ENCODE measurements at places on chromosomes 12 and 14.

GRCh38 chr12:15520083-15520482 lies 197.8 kb downstream of the PTPRO start:
- DNase-seq = no peak

GRCh38 chr14:100306998-100307765 lies 938 bp upstream of the SLC25A29 start:
- DNase-seq = peak; percentile 54

DNA sequence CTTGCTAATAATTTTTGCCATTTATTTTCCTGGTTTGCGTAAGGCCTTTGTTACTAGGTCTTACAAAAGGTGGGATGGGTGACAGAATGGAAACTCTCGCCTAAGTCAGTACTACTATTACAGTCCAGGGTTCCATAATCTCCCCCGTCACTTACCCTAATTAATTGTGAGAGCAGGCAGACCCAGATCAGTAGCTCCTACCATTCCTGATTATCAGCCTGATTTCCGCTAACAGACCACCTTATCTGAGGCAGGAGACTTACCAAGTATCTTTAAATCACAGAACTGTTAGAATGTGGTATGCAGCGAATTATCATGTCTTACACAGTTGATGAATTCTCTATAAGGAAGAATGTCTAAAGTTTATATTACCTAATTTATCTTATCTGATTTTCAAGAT lies 234.7 kb downstream of the FOXN3 start:
- DNase-seq = no peak

GRCh38 chr12:10571141-10571540 lies 42.3 kb downstream of the MAGOHB start:
- no peak for DNase-seq

- no peak for DNase-seq
Observed at GRCh38 chr14:74018174-74018585, 908 bp downstream of the ENTPD5 start.

GRCh38 chr12:95532851-95533250 lies 18.4 kb downstream of the USP44 start:
- DNase-seq = no peak

DNA sequence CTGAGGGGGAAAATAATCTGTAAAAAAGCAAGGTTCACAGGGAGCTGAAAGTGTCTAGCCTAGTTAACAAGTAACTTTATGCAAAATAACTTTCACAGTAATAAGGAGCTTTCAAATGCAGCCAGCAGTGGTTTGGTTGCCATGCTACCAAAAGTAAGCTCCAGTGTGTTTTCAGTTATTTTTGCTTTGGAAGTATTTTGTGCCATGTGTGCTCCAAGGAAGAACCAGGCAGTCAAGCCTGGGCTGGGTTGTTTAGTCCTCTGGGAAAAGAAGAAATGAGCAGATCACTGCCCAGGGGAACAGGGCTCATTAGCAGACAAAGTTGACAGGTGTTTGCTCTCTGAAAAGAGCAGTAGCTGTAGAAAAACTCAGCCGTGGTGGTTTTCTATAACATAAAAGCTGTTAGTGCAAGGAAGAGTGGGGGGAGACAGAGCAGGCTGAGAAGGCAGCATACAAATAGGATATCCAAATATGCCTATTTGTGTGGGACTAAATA lies 92.8 kb upstream of the TMTC2 start:
- DNase-seq = peak; percentile 21

- DNase-seq = peak; percentile 42
Observed at GRCh38 chr14:65650826-65651225, 238.3 kb downstream of the FUT8 start.

GRCh38 chr14:34355584-34356263 lies 106.3 kb downstream of the SPTSSA start:
- no peak for DNase-seq

- no peak for DNase-seq
Observed at GRCh38 chr12:124792961-124793441, 70.7 kb downstream of the SCARB1 start.
